Urothelium cell line (cell line): ENCODE measurements at places on chromosomes 16 and 17.

- DNase-seq, result no peak
Observed at GRCh38 chr16:48820379-48820778, 210.4 kb upstream of the N4BP1 start.

- DNase-seq, result no peak
Observed at GRCh38 chr16:80923356-80923755, 83.3 kb downstream of the CMC2 start.

DNA sequence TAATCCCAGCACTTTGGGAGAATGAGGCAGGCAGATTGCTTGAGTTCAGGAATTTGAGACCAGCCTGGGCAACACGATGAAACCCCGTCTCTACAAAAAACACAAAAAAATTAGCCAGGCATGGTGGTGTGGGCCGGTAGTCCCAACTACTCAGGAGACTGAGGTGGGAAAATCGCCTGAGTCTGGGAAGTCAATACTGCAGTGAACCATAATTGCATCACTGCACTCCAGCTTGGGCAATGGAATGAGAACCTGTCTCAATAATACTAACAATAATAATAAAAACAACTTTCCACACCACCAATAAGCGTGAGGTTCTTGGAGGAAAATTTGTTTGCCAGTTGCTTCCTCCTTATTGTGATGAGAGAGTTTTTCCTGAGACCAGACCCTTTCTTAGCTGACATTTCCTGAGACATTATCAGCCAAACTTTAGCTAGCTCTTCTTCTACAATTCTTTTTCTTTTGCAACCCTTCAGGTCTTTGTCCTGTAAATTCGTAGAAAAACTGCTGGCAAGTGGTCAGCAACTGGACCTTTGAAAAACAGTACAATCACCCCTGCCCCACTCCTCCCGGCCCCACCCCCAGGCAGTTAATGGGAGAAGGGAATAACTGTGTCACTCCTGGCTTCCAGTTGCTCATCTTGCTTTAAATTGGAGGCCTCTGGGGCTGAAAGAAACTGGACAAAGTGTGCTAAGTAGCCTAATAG lies 3.5 kb upstream of the EZH1 start:
- no peak for DNase-seq

DNA sequence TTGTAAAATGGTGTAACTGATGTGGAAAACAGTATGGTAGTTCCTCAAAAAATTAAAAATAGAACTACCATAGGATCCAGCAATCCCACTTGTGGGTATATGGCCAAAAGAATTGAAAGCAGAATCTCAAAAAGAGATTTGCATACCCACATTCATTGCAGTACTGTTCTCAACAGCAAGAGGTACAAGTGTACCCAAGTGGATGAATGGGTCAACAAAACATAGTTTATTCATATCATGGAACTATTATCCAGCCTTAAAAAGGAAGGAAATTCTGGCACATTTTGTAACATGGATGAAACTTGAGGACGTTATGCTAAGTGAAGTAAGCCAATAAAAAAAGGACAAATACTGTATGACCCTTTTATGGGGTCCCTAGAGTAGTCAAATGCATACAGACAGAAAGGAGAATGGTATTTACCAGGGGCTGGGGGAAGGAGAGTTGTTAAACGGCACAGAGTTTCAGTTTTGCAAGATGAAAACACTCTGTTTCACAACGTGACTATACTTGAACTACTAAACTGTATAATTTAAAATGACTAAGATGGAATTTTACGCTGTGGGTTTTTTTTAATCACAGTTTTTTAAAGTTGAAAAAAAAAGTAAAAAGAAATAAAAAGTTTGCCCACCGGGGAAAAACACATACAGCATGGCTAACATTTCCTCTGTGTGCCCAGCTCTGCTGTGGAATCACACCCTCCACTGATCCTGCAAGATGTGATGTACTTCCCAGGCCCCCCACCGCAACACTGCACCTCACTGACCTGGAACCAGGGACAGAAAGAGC lies 6.1 kb downstream of the TVP23A start:
- DNase-seq, result no peak

- DNase-seq, result no peak
Observed at GRCh38 chr17:44769647-44770084, 10.9 kb downstream of the ADAM11 start.

DNA sequence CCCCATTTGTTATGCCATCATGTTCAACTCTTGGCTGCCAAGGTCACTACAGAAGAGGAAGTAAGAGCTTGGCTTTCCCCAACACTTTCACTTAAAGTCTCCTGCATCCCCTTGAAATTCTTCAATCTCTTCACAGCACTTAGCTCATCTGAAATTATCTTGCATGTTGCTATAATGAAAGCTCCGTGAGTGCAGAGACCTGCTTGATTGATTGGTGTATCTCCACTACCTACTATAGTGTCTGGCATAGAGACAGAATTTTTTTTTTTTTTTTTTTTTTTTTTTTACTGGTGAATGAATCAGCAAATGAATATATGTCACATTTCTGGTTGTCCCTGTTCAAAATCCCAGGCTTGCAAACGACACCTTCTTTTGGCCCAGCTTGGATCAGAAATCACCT lies 1.9 kb upstream of the SDR42E1 start:
- DNase-seq, result no peak

GRCh38 chr16:2691491-2692248 lies 9.3 kb downstream of the KCTD5 start:
- DNase-seq, result no peak
